ENCODE measurements at places on chromosomes 4 and X.

GRCh38 chrX:12489341-12489740 lies 301.9 kb upstream of the PRPS2 start:
- DNase-seq: no peak

DNA sequence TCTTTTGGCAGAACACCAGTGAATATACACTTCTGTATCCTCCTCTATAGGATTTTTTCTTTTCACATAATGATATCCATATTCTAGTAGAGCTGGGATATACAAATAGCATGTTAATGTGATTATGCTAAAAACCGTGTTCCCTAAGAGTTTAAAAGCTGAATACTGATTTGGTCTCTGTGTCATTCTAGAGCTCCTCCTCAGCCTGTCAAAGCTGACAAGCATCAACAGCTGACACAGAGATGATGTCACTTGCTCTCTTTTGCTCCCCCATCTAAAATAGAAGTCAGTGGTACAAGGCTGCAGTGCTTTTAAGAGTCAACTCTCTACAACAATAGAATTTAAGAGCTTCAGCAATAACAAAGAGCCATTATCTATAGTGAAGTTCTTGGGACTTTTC lies 17.1 kb upstream of the HERC3 start:
- DNase-seq: no peak

GRCh38 chr4:176464748-176465147 lies 145.0 kb downstream of the SPCS3 start:
- DNase-seq: no peak

DNA sequence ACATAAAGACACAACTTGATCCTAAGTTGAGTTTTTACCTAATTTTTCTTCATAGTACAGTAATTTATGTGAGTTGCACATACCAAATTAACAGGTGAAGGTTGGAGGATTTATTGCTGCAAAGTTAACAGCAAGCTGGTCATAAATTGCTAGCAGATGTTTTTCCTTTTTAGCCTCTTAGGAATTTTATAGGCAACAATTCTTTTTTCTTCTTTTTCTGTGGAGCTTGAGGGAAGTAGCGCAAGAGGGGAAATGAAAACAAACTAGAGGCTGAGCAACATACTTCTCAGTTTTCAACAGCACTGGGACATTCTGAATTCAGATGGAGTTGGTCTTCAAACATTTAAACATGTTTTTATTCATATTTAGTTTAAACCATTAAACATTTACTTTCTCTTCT lies 63.7 kb upstream of the TLR2 start:
- no peak for DNase-seq
